ENCODE measurements at places on chromosomes 2 and 18. TPM values are rescaled to one million over a fixed set of nuclear protein-coding genes. Genes with fewer than 3 reads are reported as not detected.

The DSC3 gene
- total RNA-seq: not detected

The TGFA gene
- total RNA-seq: 0.42 TPM

The IL36RN gene
- total RNA-seq: not detected

The NTSR2 gene
- not detected for total RNA-seq

The MAP4K4 gene
- 179 TPM for total RNA-seq

DNA sequence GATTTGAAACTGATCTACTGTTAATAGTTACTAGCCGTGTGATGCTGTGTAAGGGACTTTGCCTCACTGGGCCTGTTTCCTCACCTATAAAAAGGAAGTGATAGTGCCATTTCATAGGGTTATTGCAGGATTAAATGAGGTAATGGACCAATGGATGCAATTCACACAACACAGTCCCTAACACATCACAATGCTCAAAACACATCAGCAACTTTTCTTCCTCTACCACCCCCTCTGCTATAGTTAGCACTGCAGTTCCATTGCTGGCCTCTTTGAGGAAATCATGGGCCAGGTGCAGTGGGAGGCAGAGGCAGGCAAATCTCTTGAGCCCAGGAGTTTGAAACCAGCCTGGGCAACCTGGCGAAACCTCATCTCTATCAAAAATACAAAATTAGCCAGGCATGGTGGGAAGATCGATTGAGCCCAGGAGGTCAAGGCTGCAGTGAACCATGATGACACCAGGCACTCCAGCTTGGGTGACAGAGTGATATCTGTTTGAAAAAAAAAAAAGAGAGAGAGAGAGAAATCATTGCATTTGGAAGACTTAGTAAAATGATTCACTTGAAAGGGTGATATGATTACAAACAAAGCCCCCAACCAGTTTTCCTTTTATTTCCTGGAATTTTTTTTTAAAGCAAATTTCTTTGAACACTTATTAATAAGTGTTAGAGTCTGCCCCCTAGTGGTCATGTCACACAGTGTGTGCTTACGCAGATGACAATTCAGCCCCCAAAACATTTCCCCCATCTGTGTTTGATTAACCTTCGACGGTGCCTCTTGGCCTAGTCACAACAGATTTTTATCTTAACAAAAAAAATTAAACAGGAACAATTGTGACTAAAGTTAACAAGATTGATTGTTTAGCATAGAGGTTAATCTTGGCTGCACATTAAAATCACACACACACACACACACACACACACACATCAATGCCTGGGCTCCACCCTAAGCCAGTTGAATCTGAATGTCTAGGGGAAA, 88.6 kb upstream of the BCL11A start:
- no peak overlapping the region for H3K27ac ChIP-seq
- H3K4me3 ChIP-seq: no peak overlapping the region
- peak; percentile 29 for DNase-seq
- H3K4me1 ChIP-seq: no peaks in the 10 kb centered on the region
- no peaks in the 10 kb centered on the region for H3K36me3 ChIP-seq

DNA sequence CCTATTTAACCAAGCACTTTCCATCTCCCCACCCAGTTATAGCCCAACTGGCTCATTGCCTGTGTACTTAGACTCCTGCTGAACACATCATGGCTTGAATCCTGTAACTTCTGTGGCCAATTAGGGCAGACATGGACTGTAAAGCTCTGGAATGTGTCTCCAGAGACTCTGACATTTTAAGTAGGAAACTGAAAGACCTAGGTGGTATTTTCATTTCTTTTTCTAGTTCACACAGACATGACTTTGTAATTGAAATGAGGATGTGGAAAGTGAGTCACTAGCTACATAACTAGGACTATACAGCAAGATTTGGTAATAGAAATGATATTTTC, 12.2 kb downstream of the DOK1 start:
- H3K27ac ChIP-seq: no peak overlapping the region
- H3K4me3 ChIP-seq: no peak overlapping the region
- H3K27me3 ChIP-seq: peaks cover 2% of the 10 kb centered on the region
- no peaks in the 10 kb centered on the region for H3K36me3 ChIP-seq

GRCh38 chr18:34039611-34040010, 185.1 kb downstream of the NOL4 start:
- no peaks in the 10 kb centered on the region for H3K36me3 ChIP-seq
- no peaks in the 10 kb centered on the region for H3K27me3 ChIP-seq

- H3K36me3 ChIP-seq: no peaks in the 10 kb centered on the region
- H3K27me3 ChIP-seq: no peaks in the 10 kb centered on the region
- H3K4me1 ChIP-seq: no peaks in the 10 kb centered on the region
- H3K27ac ChIP-seq: no peak overlapping the region
- H3K4me3 ChIP-seq: no peak overlapping the region
- no peak for DNase-seq
These were observed 186.3 kb upstream of the SMAD7 start for GRCh38 chr18:49137093-49137492.

DNA sequence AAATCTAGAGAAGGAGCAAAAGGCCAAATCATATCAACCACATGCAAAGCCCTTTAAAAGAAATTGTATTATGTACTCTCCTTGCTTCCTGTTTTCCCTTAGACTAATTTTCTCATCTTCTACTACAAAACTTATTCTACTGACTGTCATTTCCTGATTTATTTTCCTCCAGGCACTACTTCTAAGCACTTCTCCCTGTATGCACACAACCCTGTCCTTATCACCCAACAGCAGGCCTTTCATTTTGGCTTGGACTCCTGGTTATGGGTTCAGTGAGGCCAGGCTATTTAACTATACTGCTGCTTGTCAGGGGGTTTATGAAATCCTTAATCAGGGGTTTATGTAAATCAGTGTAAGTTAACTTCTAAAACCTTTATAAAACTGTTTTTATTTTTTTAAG, 205.1 kb upstream of the FAM98A start:
- DNase-seq: no peak
- H3K4me3 ChIP-seq: no peak overlapping the region
- no peaks in the 10 kb centered on the region for H3K27me3 ChIP-seq
- H3K36me3 ChIP-seq: no peaks in the 10 kb centered on the region
- H3K27ac ChIP-seq: no peak overlapping the region

- H3K36me3 ChIP-seq: no peaks in the 10 kb centered on the region
- H3K27ac ChIP-seq: no peak overlapping the region
- no peaks in the 10 kb centered on the region for H3K27me3 ChIP-seq
- no peak overlapping the region for H3K4me3 ChIP-seq
- DNase-seq: no peak
These were observed 134.9 kb upstream of the GLI2 start for GRCh38 chr2:120600786-120601185.

GRCh38 chr2:227125506-227125905, 38.5 kb downstream of the COL4A4 start:
- no peak for DNase-seq
- no peaks in the 10 kb centered on the region for H3K36me3 ChIP-seq
- peaks cover 2% of the 10 kb centered on the region for H3K27me3 ChIP-seq
- no peak overlapping the region for H3K4me3 ChIP-seq
- no peak overlapping the region for H3K27ac ChIP-seq

- no peaks in the 10 kb centered on the region for H3K27me3 ChIP-seq
- H3K4me3 ChIP-seq: no peak overlapping the region
- H3K36me3 ChIP-seq: no peaks in the 10 kb centered on the region
- DNase-seq: no peak
- H3K4me1 ChIP-seq: no peaks in the 10 kb centered on the region
These were observed 187.5 kb downstream of the LTBP1 start for GRCh38 chr2:33134086-33134771.

DNA sequence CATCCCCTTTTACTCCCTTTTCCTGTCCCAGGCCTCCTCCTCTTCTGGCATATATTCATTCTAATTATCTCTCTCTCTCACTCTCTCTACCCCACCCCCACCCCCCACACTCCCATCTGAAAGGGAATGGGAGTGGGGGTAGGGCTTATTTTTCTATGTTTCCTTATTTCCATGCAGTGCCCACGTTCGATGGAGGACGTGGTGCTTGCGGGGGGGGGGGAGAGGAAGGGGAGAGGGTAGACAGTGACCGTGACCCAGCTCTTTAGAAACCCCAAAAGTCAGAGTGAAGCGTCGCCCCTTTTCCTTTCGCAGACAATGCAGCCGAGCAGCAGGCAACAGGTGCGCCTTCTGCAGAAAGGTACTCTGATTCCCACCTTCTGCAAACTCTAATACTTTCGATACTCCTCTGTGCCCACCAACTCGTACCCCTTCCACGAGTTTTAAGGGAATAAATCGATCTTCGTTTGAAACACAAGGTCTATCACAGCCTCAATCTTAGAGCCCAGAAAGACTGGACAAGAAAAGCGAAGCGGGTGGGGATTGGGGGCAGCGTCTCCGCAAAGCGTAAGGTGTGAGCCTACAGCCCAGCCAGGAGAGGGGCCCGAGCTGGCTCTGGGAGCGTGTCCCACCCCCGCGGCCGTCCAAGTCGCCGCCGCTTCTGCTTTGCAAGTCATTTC, 891 bp upstream of the NR4A2 start:
- no peak for DNase-seq
- peak overlapping the region; percentile 99 for H3K27ac ChIP-seq
- peaks cover 7% of the 10 kb centered on the region for H3K36me3 ChIP-seq
- peaks cover 40% of the 10 kb centered on the region for H3K4me1 ChIP-seq
- peak overlapping the region; percentile 93 for H3K4me3 ChIP-seq
- H3K27me3 ChIP-seq: no peaks in the 10 kb centered on the region

GRCh38 chr2:193935114-193935513, 1721.9 kb upstream of the SLC39A10 start:
- H3K36me3 ChIP-seq: no peaks in the 10 kb centered on the region
- no peaks in the 10 kb centered on the region for H3K4me1 ChIP-seq
- H3K27ac ChIP-seq: no peak overlapping the region
- H3K4me3 ChIP-seq: no peak overlapping the region
- DNase-seq: no peak

- H3K27me3 ChIP-seq: peaks cover 2% of the 10 kb centered on the region
- no peak overlapping the region for H3K4me3 ChIP-seq
- no peak for DNase-seq
These were observed 6.7 kb upstream of the ADCY3 start for GRCh38 chr2:24926602-24927252.

DNA sequence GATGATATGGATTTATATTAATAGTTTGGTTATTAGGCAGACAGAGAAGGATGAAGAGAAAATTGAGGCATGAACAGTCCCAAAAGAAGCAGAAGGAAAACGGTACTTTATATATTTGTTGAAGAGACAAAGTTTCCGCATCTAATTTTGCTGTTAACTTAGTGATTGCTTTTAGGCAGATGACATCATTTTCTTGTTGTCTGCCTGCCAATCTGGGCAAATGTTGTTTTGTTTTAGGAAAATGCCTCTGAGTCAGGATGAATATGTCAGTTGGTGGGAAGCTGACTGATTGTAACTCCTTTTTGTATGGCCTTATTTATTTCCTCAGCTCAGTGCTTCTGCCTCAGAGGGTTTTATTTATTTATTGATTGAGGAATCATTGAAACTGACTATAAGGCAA, 52.5 kb upstream of the CAVIN2 start:
- no peaks in the 10 kb centered on the region for H3K36me3 ChIP-seq
- no peaks in the 10 kb centered on the region for H3K4me1 ChIP-seq
- no peak overlapping the region for H3K4me3 ChIP-seq

GRCh38 chr2:152223977-152224376, 48.4 kb upstream of the STAM2 start:
- no peak overlapping the region for H3K4me3 ChIP-seq
- H3K27me3 ChIP-seq: no peaks in the 10 kb centered on the region
- DNase-seq: no peak
- H3K4me1 ChIP-seq: no peaks in the 10 kb centered on the region
- no peak overlapping the region for H3K27ac ChIP-seq
- H3K36me3 ChIP-seq: no peaks in the 10 kb centered on the region

GRCh38 chr2:71545572-71546274, 92.4 kb downstream of the DYSF start:
- H3K27ac ChIP-seq: no peak overlapping the region
- H3K27me3 ChIP-seq: no peaks in the 10 kb centered on the region
- peak; percentile 19 for DNase-seq
- H3K36me3 ChIP-seq: no peaks in the 10 kb centered on the region
- no peaks in the 10 kb centered on the region for H3K4me1 ChIP-seq
- no peak overlapping the region for H3K4me3 ChIP-seq
